ENCODE measurements at places on chromosomes 1 and 21.

- no peak for DNase-seq
Measured at GRCh38 chr1:21547876-21548275, 38.7 kb downstream of the ALPL start.

- DNase-seq: no peak
Measured at GRCh38 chr1:187788718-187789117, 960.0 kb downstream of the PLA2G4A start.

- DNase-seq: peak; percentile 67
Measured at GRCh38 chr1:1573843-1574720, 581 bp downstream of the SSU72 start.

DNA sequence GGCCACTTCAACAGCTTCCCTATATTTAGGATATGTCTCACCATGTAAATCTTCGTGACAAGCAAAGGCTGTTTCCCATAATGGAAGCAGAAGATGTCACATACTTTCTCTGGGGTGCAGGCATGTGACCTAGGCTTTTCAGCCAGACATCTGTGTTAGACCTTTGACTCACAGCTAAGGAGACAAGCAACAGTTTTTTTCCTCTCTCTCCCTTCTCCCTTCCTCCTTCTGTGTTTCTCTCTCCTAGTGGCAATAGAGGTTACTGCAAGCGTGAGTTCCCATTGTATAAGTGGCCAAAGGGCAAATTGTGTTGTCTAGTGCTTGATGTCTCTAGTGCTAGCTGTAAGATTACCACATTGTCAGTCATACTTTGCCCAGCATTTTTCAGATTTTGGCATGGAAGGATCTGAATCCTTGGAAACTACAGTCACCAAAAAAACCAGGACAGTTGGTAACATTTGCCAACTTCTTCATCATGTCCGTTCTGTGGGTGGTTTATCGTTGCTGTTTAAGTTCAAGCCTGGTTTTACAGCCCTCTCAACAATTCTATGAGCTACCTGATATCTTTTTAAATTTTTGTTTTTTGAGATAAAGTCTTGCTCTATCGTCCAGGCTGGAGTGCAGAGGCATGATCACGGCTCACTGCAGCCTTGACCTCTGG is 44.4 kb upstream of the RABGAP1L start:
- DNase-seq: peak; percentile 4

- no peak for DNase-seq
Measured at GRCh38 chr1:109882288-109883245, 28.1 kb upstream of the CSF1 start.

GRCh38 chr1:34785875-34786470 is 5.0 kb downstream of the GJB3 start:
- DNase-seq: no peak

GRCh38 chr1:181396811-181397210 is 86.5 kb upstream of the CACNA1E start:
- DNase-seq: no peak

- DNase-seq: no peak
Measured at GRCh38 chr1:10934150-10934818, 78.2 kb upstream of the TARDBP start.

GRCh38 chr1:38527373-38527966 is 332.1 kb downstream of the RRAGC start:
- DNase-seq: peak; percentile 49

GRCh38 chr1:89176971-89177370 is 1.2 kb upstream of the GBP7 start:
- DNase-seq: no peak

- peak; percentile 60 for DNase-seq
Measured at GRCh38 chr1:205504311-205505075, at the start of gene CDK18. Gene CDK18, plus strand, starts transcription at chr1:205504669. Its CDS starts 18,499 bp downstream, at chr1:205523168.

GRCh38 chr1:193753038-193753756 is 566.8 kb upstream of the B3GALT2 start:
- DNase-seq: no peak

DNA sequence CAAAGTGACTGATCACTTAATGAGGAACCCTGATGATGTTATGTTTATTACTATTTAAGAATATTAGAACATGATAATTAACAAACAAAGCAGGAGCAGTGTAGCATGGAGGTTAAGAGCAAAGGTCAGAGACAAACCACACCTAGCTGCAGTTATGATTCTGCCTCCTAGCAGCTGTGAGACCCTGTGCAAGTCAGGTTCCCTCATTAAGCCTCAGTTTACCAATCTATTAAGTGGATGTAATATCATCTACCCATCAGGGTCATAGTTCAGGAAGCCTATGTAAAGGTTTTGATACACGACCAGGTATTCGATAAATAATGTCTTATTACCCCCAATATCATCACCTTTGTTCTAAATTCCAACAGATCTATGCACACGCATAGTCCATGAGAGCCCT is 32.0 kb downstream of the DUSP10 start:
- no peak for DNase-seq

DNA sequence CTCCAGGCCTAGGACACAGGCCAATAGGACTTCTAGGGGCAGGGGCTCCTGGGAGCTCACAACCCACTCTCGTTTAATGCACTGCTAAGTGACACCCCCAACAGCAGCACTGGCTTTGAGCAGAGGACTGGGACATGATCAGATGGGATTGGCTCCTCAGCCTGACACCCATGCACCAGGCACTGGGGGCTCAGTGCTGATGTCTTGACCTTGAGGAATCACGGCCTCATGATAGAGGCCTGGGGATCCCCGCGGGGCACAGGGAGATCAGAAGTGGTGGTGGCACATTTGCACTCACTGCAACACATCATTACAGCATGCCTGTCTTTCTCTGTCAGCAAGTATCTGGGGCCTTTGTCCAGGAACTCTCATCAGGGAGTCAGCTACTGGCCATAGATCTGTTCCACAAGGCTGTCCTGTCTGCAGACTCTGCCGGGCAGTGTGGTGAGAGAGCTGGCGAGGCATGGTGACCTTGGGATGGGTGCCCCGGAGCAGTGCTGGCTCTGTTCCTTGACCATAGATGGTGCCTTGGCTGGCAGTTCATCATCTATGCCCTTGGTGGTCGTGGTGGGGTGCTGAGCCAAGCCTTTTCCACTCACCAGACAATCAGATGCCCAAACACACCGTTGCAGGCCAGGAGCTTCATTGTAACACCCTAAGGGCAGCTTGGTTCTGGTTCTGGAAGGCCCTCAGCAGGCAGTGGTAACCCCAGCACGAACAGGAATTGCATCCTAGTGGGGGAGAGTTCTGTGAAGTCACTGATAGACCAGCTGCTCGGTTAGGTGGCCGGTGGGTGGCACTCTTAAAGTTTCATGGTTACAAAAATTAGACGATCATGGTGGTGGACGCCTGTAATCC is 22.2 kb upstream of the PARP1 start:
- no peak for DNase-seq

Measured in activated CD4-positive, alpha-beta T cell treated with anti-CD3 and anti-CD28 coated beads, Interleukin-2, amount 50 U/mL, for 48 hours (primary cell).